SK-N-SH treated with all-trans-retinoic acid at 6 μM for 48 hours (cell line): ENCODE measurements at places on chromosomes 2 and 18.

GRCh38 chr2:9139491-9140443 is 66.8 kb upstream of the ASAP2 start:
- peak; percentile 73 for ATAC-seq

DNA sequence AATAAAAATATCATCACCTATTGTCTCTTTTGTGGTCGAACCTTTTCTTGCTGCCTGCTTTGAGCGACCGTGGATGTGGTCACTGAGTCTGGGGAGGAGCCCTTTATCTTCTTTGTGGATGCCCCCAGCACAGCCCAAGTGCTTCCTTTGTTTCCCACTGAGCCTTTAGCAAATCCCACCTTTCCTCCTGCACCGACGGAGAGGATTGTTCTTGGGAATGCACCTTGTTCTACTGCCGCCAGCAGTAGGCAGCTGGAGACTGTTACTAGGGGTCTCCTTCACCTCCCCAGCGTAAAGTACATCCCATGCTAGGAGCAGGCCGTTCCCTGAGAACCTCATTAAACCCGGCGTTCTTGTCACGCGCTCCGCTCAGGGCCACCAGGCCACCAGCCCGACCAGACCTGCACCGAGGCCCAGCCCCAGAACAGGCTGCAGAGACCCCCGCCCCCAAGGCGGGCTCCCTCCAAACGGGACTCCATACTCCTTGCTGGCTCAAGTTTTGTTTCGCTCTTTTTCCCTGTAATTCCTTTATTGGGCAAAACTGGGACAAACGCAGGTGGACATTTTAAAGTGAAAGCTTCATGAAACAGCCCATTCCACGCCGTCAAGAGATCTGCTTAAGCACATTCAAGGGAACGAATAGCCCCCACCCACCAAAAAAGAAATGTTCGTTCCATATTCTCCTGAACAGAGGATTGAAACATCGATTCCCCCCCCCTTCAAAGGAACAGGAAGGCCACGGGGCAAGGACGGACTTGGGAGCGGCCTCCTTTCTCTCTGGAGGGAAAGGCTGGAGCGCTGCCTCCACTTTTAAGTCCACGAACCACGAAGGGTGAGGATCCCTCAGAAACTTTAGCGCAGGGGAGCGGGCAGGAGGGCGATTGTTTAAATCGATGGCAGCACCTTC is 1.1 kb upstream of the MAT2A start:
- peak; percentile 26 for ATAC-seq

GRCh38 chr18:22219568-22220355 is 50.4 kb downstream of the GATA6 start:
- ATAC-seq, result no peak

DNA sequence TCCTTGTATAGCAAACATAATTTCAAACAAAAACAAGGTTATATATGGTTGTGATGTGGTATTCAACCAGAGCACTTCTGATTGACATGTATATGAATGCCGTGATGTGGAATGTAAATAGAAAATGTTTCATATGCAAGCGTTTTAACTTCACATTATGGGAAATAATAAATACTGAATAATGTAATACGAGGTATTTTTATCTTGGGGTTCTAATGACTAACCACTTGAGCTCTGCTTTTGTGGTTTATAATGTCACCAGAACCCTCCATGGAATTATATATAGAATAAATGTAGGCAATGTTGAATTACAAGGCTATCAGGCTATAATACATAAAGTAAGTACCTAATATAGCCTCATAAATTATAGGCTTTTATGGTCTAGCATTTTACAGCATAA is 72.4 kb downstream of the ZNF521 start:
- no peak for ATAC-seq

- ATAC-seq, result no peak
Observed at GRCh38 chr2:29293830-29294438, 178.7 kb downstream of the CLIP4 start.

GRCh38 chr2:7377916-7378569 is 460.8 kb downstream of the RNF144A start:
- peak; percentile 90 for ATAC-seq

DNA sequence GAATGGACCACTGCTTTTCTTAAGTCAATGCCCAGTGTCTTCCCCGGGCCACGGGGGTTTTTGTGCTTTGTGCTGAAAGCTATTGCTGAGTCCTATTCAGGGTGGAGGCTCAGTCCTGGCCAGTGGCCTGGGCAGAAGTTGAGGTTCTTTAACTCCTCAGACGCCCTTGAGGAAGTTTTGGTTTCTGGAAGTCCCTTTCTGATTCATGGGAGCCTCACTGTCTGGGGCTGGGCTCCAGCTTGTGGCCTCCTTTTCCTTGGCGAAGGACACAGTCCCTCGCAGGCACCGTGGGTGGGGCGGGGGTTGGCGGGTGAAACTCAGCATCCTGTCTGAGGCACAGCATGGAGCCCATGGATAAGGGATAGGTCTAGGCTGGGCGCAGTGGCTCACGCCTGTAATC is 465.2 kb upstream of the HS6ST1 start:
- ATAC-seq, result no peak

DNA sequence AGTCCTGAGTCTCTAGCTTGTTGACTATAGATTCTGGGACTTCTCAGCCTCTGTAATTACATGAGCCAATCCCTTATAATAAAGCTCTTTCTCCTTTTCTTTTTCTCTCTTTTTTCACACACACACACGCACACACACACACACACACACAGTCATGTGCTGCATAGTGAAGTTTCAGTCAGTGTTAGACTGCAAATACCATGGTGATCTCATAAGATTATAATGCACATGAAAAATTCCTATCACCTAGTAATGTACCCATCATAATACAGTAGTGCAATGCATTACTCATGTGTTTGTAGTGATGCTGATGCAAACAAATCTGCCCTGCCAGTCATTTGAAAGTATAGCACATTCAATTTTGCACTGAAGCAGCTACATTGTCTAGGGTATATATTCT is 558.2 kb downstream of the SUCLG1 start:
- no peak for ATAC-seq

DNA sequence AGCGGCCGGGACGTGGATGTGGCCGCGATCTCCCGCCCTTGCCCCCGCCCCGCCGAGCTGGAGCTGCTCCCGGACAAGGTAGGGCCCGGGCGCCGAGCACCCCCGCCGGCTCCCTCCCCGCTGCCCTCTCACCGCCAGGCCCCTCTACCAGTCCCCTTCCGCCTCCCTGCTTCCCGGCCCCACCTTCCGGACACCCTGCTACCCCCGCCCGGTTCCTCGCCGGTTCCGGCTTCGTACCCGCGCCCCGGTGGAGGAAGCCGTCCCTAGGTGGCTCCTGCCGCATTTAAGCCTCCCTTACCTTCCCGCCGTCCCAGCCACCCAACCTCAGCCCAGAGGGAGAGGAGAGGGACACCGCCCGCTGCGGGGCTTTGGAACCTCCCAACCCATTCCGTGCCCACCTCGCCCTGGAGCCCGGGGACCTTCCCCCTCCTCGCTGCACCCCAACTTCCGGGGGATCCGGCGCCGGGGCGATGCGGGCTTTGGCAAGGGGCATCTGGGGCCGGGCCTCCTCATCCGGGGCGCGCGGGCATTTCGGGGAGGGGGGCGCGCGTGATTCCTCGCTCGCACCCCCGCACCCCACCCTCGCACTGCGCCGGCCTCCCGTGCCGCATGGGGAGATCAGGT is 475 bp downstream of the B3GNT2 start:
- peak; percentile 71 for ATAC-seq

GRCh38 chr18:38996056-38996455 is 1430.5 kb upstream of the CELF4 start:
- no peak for ATAC-seq

DNA sequence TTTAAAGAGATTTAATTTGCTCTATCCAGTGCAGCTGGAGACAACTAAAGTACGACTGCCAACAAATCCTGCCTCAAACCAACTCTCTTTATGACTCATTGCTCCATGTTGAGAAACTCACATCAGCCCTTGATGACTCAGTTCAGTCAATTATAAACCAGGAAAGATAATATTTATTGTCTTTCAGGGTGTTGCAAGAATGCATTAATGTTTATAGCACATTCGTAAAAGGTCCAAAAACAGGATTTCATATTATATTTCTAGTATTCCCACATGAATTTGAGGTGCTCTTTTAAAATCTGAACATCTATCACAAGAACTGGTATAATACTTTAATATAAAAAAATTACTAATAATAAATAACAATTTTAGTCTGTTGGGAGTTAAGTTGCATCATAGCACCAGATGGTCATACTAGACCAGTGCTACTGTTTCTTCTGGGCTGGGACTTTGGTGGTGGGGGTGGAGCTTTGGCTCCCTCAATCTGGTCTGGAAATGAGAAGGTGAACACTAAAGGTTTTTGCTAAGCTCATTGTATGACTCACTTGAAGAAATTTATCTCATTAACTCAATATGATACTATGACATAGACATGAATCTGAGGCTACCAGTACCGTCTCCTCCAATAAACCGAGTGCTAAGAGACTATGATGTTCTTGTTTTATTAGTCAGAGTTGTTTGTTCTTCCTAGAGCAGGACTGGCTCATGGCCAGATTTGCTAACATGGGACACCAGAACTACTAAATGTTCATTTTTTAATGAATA is 26.6 kb upstream of the MAP3K20 start:
- ATAC-seq, result peak; percentile 89

- ATAC-seq, result no peak
Observed at GRCh38 chr2:29802986-29803385, 118.4 kb downstream of the ALK start.

GRCh38 chr2:210842896-210843295 is 286.5 kb downstream of the CPS1 start:
- ATAC-seq, result no peak

- ATAC-seq, result no peak
Observed at GRCh38 chr2:190863946-190864345, 16.7 kb upstream of the GLS start.

DNA sequence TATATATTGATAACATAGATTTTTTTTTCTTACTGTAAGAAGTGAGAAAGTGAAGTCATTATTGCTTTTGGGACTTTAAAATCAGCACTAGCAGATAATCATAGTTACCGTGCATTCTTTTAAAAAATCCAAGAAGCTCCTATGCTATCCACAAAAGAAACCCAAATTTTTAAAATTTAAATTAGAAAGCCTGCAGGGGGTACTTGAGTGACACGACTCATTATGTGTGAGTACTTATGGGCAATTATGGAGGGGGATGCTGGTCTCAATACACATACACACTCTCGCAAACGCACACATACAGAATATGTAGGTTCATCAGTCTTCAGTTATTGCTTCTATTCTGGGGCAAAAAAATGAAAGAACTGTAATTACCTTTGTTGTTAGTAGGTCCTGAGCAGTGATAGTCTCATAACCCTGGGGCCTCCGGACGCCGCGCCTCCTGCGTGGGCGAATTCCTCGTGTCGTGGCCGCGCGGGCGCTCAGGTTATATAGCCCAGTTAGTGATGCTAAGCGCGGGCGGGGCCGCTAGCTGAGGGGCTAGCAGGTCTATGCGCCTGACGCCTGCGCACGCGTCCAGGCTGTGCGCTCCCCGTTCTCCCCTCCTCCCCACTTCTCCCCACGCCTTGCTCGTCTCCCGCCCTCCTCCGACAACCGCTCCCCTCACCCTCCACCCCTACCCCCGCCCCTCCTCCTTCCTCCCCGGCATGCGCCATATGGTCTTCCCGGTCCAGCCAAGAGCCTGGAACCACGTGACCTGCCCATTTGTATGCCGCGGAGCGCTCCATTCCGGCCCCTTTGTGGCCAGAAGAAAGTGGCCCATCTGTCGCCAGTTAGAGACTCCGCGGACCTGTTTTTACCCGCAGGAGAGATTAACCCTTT is at the start of gene NEUROD1:
TSS of gene NEUROD1 (minus strand) at position 463 of the 882 bp plus-strand sequence. CDS start 1,657 bp downstream, outside the sequence.
- peak; percentile 85 for ATAC-seq

DNA sequence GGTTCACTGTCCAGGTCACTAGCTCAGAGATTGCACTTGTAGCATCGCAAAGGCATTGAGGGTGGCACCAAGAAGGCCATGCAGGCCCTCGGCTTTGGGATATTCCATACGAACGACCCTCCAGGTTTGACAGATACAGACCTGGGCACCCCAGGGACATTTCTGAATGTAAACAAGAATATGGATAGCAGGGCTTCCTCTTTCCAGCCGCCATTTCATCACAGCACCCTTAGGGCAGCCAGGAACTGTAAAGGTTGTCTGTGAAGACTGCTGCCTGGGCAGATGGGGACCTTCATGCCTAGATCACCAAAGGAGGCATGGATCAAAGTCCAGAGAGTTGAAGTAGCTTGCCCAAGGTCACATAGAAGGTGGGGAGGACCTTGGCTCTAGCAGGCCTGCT is 70.5 kb downstream of the ACTR2 start:
- ATAC-seq, result no peak

DNA sequence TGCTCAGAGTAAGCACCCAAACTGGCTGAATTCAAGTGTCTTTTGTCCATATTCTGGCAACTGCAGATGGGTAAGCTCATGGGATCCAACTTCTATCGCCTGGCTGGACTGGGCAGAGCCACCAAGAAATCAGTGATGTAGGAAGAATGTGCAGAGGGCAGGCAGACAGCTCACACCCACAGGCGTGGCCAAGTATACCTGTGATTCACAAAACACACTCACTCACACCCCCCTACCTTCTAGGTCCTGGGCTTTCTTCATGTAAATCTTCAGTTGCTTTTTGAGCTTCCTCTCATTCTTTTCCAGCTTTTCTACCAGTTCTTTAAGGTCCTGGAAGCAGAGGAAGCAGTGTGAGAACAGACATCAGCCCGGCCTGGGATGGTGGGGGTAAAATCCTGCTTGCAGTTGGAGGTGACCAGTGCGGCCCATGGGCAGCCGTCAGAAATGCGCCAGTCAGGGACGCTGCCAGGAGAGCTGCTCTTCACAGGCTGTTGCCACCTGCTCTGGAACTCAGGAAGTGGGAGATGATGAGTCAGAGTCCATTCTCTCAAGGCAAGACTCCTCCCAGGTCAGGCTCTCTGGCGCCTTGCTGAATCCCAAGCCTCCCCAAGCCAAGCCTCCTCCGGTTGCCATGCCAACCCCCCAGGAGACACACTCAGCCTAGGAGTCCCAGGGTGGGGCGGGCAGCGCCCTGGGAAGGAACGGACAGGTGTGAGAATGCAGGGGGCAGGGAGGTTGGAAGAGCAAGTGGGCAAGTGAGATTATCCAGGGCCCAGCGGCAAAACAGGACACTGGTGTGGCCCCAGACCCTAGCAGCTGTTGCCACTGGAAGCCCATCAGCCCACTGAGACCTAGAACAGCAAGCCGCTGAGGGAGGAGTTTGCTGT is 36.2 kb upstream of the ACAA2 start:
- ATAC-seq, result peak; percentile 96

GRCh38 chr2:179925713-179926112 is 64.3 kb upstream of the ZNF385B start:
- ATAC-seq, result no peak

DNA sequence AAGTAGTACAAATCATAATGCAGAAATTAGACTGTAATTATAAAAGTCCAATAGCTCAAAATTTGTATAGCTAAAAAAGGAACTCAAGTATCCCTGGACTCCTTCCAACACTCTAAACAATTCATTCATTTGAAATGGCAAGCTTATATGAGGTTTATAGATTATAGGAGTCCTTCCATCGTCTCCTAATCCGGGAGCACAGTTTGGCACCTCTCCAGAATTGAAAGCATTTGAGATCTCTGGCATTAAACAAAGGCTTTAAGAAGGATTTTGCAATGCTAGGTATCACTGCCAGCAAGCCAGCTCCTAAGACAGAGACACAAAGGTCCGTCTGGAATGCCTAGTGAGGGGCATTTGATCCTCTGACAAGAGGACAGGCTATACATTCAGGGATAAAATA is 90.9 kb downstream of the ACVR1 start:
- ATAC-seq, result no peak
